ENCODE measurements at places on chromosomes 11 and 22.
A peak's percentile ranks its signal among the peaks of the same experiment; 100 is the strongest.

DNA sequence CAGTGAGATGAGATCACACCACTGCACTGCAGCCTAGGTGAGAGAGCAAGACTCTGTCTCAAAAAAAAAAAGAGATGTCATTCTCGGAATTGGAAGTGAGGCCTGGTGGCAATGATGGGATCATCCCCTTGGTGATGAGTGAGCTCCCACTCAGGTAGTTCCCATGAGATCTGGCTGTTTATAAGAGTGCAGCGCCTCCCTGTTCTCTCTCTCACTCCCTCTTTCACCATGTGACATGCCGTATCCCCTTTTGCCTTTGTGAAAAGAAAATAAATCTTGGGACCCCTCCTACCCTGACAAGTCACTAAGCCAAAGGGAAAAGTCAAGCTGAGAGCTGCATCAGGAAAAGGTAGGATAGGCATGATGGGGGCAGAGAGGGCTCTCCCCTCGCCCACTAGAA is 28.8 kb downstream of the ZNF70 start:
- DNase-seq, result no peak

DNA sequence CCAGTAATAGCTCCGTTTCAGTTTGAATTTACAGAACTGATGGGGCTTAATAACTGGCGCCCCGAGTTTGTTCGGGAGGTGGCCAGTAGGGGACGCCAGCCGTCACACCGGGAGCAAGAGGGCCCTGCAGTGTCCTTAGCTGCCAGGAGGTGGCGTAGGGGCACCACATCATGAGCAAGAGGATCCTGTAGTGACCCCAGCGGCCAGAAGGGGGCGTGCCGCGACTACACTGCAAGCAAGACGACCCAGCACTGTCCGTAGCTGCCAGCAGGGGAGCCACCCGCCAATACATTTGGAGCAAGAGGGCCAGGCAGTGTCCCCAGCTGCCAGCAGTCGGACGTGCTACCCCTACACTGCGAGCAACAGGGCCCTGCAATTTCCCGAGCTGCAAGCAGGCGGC is 663.7 kb upstream of the B3GAT1 start:
- DNase-seq, result peak; percentile 54

GRCh38 chr22:49534386-49534785 is 293.3 kb downstream of the BRD1 start:
- no peak for DNase-seq

GRCh38 chr11:34190192-34191139 is 85.0 kb downstream of the NAT10 start:
- DNase-seq, result no peak

- no peak for DNase-seq
These were observed 65.8 kb downstream of the PACSIN2 start for GRCh38 chr22:42949159-42949558.

DNA sequence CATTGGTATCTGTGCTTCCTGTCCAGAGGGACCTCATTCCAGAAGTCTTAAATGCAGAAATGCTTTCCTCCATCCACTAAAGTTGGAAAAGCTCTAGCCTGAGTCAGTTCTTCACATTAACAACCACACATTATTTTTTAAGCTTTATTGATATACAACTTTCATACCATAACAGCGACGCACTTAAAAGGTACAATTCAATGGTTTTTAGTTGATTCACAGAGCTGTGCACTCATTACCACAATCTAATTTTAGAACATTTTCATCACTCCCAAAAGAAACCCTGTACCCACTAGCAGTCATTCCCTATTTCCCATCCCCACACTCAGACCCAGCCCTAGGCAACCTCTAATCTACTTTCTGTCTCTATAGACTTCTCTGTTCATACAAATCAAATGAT is 27.6 kb downstream of the GALNT18 start:
- no peak for DNase-seq

DNA sequence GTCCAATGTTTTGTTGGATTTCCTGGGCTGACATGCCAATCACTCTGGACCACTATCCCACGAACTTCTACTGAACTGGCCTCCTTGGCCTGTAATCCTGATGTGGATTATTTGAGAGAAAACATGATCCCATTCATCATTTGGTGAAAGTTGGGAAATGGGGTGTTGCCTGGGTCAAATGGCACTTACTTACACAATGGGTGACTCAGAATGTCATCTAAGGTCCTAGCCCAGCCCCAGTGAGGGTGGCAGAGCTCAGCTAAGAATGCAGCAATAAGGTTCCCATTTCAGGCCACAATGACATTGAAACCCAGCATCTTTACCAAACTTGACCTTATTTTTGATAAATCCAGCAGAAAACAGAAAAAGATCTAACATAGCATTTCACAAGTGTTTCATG is 8.0 kb upstream of the DSCAML1 start:
- no peak for DNase-seq

DNA sequence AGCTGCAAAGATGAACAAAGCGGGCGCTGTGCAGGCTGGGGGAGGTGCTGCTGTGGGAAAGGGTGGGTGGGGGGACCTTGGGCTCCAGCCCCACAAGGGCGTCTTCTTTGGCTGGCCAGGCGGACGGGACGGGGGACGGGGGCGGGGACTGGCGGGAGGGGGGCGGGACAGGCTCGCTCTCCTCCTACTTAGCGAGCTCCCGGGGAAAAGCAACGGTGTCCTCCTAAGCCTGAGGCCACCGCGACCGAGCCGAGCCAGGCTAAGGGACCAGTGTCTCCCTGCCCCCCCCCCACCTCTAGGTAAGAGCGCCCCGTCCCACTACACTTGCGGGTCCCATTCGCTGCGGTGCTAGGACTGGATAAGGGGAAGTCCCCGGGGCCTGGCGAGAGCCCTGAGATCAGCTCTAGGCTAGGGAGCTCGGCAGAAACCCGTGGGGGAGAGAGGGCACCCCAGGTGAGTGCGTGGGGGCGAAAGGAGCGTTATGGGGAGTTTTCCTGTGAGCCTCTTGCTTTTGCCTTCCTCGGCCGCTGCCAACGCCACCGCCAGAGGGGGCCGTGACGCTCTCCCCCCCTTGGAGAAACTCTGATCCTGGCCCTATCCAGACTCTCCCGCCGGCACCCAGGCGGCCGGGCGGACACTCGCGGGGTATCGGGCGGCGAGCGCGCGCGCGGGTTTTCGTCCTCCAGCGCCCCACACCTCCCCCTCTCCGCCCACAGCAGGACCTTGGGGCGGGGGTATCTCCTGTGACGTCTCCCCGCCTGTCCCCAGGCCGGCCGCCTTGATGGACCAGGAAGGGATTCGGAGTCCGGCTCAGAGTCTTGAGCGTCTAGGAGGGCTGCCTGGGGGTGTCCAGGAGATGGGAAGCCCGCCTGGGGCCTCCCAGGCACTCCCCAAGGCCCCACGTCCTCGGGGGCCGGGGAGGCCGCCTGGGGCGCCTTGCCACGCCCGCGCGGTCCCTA is at the start of gene PHLDB1:
TSS of gene PHLDB1 (plus strand) at position 215 of the 959 bp plus-strand sequence. CDS start 6,222 bp downstream, outside the sequence.
- no peak for DNase-seq

DNA sequence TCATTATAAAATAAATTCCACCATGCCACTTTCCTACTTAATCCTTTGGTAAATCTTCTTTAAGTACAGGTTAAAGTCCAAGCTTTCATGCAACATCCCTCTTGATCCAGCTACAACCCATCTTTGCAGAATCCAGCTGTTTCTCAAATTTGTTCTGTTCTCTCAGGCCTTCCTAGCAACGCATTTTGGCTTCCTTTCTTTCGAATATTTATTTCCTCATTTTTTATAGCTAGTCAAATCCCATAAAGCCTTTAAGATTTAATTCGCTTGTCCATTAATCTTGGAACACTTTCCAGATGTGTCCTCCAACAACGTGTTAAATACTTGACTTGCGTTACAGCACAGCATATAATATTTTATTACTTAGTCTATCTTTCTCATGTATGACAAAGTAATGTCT is 600.1 kb upstream of the CHORDC1 start:
- no peak for DNase-seq

DNA sequence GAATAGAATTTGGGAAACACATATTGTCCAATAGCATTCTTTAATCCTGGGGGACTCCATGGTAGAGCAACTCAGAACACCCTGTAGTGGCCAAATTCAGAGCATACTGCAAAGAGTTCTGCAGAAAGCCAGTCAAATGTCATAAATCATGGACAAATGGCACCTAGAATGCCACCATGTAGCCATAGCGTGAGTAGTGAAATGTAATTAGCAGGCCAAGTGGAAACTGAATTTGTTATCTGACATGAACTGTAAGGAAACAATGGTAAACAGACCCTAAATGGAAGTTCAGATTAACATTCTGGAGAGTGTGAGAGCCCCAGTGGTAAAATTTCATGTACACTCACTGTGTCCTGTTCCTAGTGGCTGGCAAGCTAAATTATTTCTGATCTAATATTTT is 7.0 kb upstream of the PRSS23 start:
- DNase-seq, result no peak

- no peak for DNase-seq
These were observed 60.4 kb downstream of the SFI1 start for GRCh38 chr22:31556627-31557203.

DNA sequence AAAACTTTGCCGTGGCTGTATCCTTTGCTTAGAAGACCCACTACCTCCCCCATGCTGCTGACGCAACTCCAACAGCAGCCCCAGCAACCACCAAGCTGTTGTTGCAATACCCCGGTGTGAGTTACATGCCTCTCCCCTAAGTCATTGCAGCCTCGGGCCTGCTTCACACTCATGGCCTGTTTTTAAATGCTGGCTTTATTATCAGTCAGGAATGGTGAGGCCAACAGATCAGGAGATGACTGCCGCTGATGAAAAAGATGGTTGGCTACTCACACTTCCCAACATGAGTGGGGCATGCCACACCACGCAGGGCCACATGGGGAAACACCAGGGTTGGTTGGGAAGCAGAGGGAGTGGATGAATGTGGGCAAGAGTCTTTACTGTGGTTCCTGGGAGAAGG is 171.5 kb upstream of the SYT13 start:
- no peak for DNase-seq

DNA sequence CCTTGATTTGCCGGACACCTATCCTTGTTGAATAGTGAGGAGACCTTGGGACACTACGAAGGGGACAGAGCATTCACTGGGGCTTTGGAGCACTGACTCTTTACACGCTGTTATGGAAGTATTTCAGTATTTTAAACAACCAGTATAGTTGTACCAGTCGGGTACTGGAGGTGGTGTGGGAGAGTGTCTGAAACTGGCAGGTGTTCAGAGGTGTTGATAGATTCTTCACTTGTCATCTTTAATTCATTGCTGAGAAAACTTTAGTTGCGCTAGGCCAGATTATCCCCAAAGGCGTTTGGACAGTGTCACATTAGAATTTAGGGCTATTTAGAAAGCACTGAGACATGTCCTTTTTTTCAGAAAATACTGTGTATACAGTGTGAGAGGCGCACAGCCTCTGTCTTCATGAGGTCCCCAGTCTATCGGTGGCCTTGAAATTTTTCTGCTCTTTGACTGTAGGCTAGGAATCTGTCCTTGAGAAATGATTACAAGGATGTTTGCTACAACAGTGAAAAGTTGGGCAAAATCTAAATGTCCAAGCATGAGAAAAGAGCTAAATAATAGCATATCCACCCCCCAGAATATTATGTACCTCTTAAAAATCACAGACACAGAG is 69.7 kb downstream of the TEAD1 start:
- DNase-seq, result no peak

DNA sequence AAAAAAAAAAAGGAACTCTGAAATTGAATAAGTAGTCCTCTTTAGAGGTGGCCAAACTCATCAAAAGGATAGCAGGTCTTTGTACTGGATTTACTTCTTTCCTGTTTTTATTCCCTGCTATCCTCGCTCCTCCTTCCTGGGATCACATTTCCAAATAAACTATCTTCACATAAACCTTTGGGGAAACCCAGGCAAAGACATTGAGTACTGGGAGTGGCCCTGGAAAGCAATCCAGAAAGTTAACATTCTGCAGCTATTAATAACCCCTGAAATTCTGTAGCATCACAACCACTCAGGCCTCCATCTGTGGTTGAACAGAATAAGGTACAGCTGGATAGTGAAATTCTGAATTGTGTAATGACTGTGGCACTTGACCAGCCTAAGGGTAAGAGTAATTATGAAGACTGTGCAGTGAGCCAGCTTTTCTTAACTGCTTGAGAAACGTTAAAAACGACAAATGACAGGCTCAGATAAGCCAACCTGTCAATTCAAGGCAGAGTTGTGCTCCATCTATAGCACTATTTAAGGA is 58.8 kb downstream of the ISX start:
- DNase-seq, result no peak

GRCh38 chr22:36171941-36172340 is 11.4 kb upstream of the APOL3 start:
- DNase-seq, result no peak

DNA sequence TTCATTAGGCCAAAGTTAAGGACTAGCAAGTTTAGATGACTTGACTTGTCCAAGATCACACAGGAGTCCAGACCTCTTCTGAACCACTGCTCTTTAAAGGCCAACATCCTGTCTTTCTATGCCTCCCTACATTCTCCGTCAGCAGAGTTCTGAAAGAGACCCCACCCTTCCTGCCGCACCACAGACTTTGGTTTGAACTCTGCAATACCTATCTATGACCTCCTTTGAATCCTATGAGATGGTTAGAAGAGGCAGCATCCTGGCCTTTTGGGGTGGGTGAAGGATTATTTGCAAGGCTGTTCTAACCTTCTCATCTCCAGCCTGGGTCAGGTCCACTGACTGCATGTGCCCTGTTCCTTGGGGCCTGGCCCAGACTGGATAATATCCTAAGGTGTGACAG is 4.3 kb upstream of the RRM1 start:
- DNase-seq, result no peak

GRCh38 chr11:80118073-80118472 is 677.2 kb upstream of the TENM4 start:
- DNase-seq, result no peak

DNA sequence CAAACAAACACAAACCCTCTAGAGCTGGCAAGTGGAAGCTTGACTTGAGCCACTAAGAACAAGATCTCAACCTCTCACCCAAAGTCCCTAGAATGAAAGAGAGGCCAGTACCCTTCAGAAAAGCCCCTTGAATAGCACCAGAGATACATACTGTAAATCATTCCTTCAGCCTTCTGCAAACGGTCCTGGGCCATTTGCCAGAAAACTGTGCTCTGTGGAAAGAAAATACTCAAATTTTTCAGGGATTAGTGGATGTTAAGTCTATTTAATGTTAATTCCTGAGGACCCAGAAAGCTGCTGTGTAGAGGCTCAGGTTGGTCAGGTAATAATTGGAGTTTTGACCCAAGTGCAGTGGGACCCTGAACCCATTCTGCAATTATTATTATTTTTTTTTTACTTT is 16.9 kb downstream of the SERPINH1 start:
- DNase-seq, result no peak

GRCh38 chr22:48654492-48654891 is 1173.2 kb downstream of the BRD1 start:
- no peak for DNase-seq

- DNase-seq, result no peak
These were observed 61.6 kb upstream of the NAV2 start for GRCh38 chr11:19651028-19651427.
